ENCODE measurements at places on chromosomes 6 and 20.

DNA sequence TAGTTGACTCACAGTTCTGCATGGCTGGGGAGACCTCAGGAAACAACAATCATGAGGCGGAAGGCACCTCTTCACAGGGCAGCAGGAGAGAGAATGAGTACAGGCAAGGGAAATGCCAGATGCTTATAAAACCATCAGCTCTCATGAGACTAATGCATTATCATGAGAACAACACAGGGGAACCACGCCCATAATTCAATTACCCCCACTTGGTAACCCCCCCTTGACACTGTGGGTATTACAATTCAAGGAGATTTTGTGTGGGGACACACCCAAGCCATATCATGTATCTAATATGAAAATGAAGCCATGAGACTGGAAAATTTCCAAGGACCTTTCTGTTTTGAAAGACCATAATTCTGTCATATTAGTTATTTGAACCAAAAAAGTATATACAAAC is 342.4 kb upstream of the PLCB4 start:
- no peak overlapping the region for H3K4me3 ChIP-seq
- no peaks in the 10 kb centered on the region for H3K27me3 ChIP-seq

- H3K4me1 ChIP-seq, result peaks cover 63% of the 10 kb centered on the region
- no peak for DNase-seq
- H3K36me3 ChIP-seq, result no peaks in the 10 kb centered on the region
- no peaks in the 10 kb centered on the region for H3K27me3 ChIP-seq
- H3K4me3 ChIP-seq, result no peak overlapping the region
Measured at GRCh38 chr6:15308435-15309213, 62.8 kb downstream of the JARID2 start.

DNA sequence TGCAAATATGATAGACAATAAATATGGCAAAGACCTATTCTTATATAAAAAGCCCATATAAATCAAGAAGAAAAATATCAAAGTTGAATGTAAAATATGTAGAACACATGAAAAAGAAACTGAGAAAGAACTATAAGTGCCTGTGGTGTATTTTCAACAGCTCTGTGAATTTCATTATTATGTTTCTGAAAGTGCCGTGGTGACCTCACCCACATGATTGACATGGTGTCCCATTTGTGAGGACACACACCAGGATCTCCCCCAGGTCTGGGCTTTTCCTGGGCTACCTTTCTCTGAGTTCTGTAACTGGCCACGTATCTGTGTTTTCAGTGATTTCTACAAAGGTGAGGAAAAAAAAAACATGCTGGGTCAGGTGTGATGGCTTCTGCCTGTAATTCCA is 86.7 kb downstream of the BMP6 start:
- H3K27me3 ChIP-seq, result no peaks in the 10 kb centered on the region
- peaks cover 10% of the 10 kb centered on the region for H3K4me1 ChIP-seq
- H3K36me3 ChIP-seq, result no peaks in the 10 kb centered on the region
- no peak overlapping the region for H3K4me3 ChIP-seq

GRCh38 chr6:157173776-157174175 is 149.5 kb downstream of the TMEM242 start:
- H3K27me3 ChIP-seq, result no peaks in the 10 kb centered on the region
- DNase-seq, result no peak
- H3K27ac ChIP-seq, result no peak overlapping the region
- peaks cover 12% of the 10 kb centered on the region for H3K4me1 ChIP-seq
- H3K4me3 ChIP-seq, result no peak overlapping the region
- H3K36me3 ChIP-seq, result peaks cover 11% of the 10 kb centered on the region

GRCh38 chr6:14520536-14520935 is 403.0 kb downstream of the CD83 start:
- peaks cover 31% of the 10 kb centered on the region for H3K4me1 ChIP-seq
- H3K27me3 ChIP-seq, result no peaks in the 10 kb centered on the region
- DNase-seq, result no peak

DNA sequence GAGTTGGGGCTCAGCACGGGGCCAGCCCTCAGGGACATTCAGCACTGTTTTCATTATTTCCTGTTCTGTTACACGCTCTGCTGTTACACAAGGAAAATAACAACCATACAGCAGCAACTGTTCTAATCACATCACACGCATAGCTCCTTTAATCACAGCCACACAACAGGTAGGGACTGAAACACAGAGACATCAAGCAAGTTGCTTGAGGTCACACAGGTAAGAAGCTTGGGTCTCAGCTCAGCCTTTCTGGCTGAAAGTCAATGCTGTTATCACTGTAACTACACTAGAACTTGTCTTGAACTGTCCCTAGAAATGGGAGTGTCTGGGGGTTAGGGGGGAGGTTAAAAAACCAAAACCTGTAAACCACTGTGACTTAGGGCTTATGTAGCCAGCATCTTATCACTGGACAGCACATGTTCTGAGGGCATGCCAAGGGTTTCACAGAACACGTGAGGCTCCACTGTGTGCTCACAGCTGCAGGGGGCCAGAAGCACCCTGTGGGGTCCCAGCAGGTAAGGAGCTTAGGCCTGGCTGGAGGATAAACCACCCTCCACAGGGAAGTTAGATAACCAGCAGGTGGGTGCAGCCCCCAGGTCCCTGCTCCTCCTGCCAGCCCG is 146.0 kb downstream of the EYA2 start:
- H3K4me3 ChIP-seq, result no peak overlapping the region
- H3K4me1 ChIP-seq, result peaks cover 7% of the 10 kb centered on the region
- no peak overlapping the region for H3K27ac ChIP-seq
- H3K27me3 ChIP-seq, result peaks cover 3% of the 10 kb centered on the region
- H3K36me3 ChIP-seq, result peaks cover under 1% of the 10 kb centered on the region

Data from type B pancreatic cell (in vitro differentiated cells).